NCI-H2081 treated with DMSO at 0.1 percent for 48 hours (cell line): ENCODE measurements at places on chromosomes 5 and 9.

DNA sequence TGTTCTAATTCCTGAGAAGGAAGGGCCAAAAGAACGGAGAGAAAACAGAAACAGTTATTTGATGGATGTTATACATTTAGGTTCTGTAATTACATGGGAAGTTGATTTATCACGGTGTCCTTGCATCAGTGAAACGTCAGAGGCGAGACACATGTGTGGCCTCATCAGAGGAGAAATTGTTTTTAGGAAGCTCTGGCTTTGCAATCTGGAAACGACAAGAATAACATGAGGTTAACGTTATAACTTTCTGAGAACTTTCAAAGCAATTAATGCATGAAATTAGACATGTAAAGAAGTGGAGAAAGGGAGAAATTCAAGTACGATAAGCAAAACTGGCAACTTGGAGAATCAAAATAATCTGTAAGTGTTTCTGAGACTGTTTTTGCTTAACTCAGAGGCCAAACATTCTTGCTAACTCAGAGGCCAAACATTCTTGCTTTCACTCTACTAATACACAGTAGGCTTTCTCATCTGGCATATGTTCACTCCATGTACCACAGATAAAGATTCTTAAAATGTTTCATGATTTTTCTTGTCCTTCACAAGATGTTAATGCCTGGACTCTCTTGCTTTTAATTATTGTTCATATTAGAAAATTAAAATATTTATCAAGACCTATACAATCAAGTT lies 933.0 kb downstream of the TLE4 start:
- DNase-seq = no peak

DNA sequence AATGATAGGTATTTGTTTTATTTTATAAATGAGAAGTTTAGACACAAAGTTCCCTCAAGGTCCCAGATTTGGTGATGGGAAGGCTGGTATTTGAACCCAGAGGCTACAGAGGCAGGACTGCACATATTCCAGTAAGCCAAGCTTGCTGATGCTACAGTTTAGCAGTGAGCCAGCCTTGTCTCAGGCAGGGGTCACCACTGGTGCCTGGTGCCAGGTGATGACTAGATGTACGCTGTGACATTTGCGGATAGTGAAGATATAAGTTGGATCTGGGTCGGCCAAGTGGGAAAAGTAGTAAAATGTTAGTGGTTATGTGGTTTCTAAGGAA lies 143.9 kb downstream of the AOPEP start:
- DNase-seq = no peak

DNA sequence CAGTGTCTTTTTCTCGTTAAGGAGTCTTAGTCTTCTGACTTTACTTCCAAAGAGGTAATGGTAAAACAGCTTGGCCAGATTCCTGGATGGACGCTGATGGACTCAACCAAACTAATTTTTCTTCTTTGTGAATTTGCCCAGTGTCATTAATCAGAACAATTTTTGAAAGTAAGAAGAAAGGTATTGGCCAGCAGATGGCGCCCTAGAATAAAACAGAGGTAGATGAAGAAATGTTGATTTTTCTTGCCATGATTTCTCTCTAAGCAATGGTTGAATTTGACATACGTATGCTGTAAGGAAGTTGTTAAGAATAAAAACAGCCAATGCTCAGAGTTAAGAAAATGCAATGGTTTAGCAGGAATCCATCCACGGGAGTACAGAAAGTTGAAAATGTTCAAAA lies 500.0 kb downstream of the DIRAS2 start:
- peak; percentile 76 for DNase-seq

GRCh38 chr9:117860849-117861248 lies 156.6 kb downstream of the TLR4 start:
- no peak for DNase-seq

DNA sequence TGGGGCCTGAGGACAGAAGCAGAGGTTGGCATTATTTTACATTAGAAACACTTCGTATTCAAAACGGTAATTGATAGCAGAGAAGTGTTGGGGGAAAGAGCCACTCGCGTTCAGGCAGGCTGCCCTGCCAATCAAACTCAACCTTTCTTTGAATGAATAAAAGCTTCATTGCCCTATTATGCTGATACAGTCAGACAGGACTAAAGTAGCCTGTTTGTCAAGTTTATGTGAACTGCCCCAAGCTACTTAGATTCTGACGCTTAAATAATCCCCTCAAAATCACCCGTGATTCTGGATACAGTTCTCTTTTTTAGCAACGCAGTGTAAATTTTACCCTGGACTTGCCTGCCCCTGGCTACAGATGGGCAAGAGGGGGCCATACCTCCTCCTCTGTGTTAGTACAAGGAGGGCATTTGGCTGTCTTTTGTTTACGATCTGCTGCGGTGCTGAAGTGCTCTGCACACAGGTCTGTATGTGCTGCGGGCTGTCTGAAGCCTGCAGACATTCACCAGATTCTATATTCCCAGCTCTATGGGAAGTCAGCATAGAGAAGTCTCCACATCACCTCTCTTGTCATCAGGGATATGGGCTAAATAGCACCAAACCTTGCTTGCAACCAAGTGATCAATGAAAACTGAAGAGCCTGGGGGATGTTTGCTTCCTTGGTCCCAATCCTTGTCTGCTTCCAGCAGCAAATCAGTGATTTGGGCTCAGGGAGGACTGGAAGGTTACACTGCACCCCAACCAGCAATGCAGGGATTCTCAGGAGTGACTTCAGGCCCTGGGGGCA lies 218.4 kb downstream of the EBF1 start:
- DNase-seq = no peak

DNA sequence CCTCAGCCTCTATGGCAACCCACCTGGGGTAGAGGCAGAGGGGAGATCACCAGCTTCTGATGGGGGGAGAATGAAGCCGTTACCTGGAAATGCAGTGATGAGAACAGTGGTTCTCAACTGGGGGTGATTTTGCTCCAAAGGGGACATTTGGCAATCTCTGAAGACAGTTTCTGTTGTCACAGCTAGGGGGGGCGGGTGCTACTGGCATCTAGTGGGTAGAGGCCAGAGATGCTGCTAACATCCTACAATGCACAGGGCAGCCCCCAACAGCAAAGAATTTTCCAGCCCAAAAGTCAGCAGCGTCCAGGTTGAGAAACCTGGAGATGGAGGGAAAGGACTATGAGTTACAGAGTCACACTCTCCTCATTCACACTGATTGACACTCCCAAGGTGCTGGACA lies 84.5 kb downstream of the FGF1 start:
- no peak for DNase-seq

DNA sequence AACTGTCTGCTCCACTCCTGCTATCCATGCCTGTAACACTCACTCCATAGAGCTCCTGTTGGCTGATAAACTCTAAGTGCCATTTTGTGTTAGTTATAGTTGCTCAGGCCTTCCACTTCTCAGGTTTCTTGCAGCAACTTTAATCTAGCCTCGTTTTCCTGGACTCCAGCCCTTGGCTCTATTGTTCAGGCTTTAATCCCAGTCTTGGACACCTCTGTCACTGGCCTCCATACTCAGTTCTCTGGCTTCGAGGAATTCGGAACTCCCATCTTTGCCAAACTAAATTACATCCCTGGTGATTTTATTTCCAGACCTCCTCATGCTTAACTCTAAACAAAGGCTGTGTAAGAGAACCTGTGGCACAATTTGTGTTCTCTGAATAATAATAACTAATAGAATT lies 39.8 kb downstream of the EMB start:
- no peak for DNase-seq

- DNase-seq = no peak
Measured at GRCh38 chr5:37661227-37661920, 178.5 kb downstream of the GDNF start.
